Stimulated activated CD8-positive, alpha-beta memory T cell treated with anti-CD3 and anti-CD28 coated beads, Interleukin-7, amount 100 ng/mL, for 1 hour (primary cell): ENCODE measurements at places on chromosomes 6 and 20.
A peak's percentile ranks its signal among the peaks of the same experiment; 100 is the strongest.

DNA sequence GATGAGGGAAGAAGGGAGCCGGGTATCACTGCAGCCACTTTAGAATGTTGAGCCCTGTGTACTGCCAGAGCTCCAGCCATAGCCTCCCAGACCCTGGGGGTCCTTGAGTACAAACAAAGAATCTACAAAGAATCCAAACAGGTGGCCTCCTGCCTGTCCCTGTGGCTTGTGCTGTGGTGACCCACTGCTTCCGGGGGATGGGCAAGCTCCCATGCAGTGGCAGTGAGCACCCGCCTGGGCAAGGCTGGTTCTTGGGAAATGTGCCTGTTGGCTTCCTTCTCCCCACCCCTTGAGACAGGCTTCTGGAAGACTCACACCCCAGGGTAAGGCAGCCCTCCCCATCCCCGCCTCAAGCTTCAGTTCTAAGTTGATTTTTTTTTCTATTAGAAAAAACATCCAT, 13.9 kb downstream of the SIRPA start:
- no peak for DNase-seq

- DNase-seq, result no peak
Observed at GRCh38 chr20:44188752-44189151, 1.8 kb upstream of the JPH2 start.

DNA sequence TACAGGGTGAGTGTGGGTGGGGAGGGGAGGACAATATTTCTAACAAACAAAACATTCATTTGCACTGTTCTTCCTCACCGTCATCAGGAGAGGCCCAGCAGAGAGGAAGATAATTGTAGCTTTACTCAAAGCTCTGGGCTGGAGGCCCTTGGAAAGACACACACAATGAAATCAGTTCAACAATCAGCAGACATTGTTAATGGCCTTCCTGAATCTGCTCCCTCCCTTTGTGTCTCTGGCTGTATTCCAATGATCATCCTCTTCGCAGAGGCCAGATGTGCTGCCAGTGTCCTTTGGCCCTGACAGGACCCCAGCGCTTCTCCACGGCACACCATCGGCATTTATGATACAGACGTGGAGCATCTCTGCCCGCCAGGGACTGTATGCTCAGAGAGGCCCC, 44.6 kb upstream of the LRFN2 start:
- DNase-seq, result no peak

GRCh38 chr20:24790746-24791283, 158.3 kb upstream of the CST7 start:
- DNase-seq, result no peak

DNA sequence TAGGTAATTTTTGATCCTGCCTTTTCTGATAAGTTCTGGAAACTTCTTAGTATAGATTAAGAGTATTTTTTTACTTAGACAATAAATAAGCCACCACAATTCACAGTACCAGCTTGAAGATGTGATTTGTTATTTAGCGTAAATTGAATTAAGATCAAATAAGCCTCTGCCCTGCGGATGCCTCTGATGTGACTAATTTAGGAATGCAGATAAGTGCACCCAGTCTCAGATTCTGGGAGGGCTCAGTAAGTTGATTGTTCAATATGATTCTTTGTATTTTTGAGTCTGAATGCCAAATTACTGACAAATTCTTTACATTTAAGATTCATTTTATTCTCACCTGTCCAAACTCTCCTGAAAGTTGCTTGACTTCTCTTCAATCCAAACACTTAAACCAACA, 147.5 kb downstream of the THBS2 start:
- DNase-seq, result no peak

- no peak for DNase-seq
Observed at GRCh38 chr6:24549674-24550353, 55.0 kb downstream of the ALDH5A1 start.

DNA sequence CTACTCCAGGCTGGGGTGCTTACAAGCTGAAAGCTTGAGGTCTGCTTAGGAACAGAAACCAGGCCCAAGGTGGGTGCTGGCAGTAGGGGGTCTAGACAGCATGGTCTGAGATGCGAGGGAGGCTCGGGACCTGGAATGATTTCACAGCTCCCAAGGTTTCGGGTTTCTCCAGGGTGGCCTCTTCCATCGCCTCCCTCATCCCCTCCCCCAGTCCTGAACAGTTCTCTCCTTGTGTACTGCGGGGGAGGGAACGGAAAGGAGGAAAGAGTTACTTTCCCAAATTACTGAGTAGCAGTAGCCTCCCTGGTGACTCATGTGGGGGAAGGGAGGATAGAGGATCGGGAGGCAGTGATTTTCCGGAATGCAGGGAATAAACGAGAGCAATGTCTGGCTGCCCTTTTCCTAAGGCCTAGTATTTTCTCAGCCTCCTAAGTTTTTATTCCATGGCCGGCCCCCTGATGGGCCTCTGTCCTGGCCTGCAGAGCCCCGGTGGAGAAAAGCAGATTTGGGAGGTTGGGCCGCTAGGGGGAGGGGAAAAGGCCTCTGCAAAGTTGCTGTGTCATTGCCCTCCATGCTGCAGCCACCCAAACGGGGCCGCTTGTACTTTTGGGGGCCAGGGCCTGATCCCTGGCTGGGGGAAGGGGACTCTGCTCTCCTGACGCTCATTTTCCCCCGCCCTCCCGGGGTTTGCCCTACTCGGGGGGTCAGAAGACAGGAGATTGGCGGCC, 1.5 kb downstream of the BRD2 start:
- no peak for DNase-seq

DNA sequence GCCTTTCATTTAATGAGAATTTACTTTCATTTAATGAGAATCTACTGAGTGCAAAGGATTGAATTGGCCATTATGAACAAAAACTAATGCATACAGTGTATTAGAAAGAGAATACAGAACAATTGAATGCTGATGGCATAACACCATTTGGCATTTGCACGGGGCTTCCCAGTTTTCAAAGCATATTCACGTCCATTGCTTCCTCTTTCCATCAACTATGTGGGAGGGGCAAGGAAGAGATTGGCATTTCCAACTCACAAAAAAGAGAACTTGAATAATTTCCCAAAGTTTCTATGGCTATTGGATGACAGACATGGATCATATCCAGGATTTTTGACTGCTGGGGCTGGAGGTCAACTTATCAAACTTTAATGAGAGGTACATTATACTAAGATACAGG, 23.2 kb upstream of the ARG1 start:
- no peak for DNase-seq

DNA sequence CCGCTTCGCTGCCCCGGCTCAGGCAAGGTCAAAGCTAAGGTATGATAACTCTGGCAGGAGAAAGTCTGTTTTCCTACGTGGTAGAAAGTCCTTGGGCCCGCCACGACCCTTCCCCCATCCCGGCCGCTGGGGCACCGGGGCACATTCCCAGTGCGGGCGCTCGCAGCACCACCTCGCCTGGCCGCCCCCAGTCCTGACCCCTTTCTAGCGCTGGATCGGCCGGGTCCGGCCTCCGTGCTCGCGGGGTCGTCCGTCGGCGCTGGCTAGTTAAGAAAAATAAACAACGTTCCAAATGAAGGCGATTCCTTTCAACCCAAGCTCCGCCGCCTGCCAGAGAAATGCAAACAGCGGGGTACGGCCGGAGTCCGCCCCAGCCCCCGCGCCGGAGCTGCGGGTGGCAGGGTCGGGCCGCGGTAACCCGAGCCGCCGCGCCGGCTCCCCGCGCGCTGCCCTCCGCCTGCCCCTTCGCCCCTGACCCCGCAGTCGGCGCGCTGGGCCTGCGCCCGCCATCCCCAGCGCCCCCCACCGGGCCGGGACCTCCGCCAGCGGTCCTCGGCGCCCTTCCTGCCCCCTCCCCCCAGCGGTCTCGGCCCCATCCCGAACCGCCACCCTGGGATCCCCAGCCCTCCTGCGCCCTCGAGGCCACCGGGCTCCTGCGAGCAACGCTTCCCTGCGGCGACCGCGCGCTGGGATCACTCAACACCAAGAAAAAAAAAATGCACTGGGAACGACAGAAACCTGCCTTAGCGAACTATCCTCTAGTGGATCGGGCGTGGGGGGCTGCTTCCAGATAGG, 37.6 kb downstream of the NCR2 start:
- DNase-seq, result no peak

GRCh38 chr6:144123421-144123820, 26.9 kb upstream of the STX11 start:
- no peak for DNase-seq

DNA sequence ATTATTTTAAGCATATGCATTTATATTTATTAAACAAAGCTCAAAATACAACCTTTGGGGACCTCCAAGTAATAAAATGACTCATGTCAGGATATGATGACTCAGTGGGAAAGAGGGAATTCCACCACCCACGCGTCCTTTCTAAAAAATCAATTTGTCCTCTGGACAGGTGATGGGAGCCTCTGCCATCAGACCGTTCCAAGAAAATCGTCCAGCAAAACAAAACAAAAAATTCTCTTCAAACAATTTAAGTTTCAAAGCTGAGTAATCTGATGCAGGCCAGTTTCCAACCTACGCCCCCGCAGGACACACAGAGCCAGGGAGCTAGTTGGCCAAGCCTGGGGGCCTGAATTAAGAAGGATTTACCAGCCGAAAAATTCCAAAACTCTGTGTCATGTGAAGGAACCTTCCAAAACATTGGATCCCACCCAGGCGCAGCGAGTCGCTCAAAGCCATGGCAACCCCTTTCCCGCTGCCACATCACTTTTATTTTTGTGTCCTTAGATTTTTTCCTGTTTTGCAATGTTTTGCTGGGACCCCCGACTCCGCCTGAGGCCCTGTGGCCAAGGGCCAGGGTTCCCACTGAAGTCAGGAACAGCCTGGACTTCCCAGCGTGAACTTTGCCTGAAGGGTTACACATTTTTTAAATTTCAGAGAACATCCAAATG, 95.3 kb downstream of the NFATC2 start:
- DNase-seq, result no peak

DNA sequence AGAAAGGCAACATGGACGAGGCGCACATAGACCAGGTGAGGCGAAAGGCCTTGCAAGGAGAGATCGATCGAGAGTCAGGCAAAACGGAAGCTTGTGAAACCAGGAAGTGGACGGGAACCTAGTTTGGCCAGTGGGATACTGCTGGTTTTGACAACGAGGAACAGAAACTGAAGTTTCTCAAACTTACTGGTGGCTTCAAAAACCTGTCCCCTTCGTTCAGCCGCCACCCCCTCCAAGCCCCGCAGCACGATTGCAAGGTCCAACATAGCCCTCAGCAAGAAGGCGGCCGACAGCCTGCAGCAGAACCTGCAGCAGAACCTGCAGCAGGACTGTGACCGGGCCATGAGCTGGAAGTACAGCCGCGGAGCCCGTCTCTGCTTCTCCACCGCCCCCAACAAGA, 238.0 kb downstream of the KHDC1L start:
- DNase-seq, result no peak

GRCh38 chr20:6626805-6627204, 140.7 kb upstream of the BMP2 start:
- DNase-seq, result no peak

GRCh38 chr6:2841264-2842138, at the start of gene SERPINB1:
TSS of gene SERPINB1 (minus strand) at chr6:2841863. CDS start at chr6:2840586, 1,277 bp downstream.
- DNase-seq, result peak; percentile 50

- DNase-seq, result no peak
Observed at GRCh38 chr6:49205526-49205925, 257.5 kb downstream of the MMUT start.

GRCh38 chr20:8505476-8506200, 373.6 kb downstream of the PLCB1 start:
- no peak for DNase-seq

- DNase-seq, result no peak
Observed at GRCh38 chr20:34389206-34389953, 26.3 kb downstream of the ITCH start.

DNA sequence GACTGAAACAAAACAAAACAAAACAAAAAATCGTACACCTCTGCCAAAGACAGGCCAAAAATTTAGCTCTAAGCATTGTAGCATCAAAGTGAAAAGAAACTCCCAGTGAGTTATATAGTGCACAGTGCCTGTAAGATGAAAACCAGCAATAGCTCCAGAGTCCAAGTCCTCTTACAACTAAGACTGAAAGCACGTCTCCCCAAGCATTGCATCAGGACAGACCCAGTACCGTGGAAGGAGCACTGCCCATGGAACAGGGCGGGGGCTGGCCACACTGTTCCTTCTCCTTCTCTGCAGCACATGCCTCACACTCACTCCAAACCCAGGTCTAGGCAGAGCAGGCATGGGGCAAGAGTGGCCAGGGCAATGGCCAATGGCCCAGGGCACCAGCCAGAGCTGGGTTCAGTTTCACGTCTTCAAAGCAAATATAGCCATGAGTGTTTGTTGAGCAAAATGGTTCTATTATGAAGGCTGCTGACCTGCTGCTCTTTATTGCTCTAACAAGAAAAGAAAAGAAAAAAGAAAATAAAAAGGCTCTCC, 72.2 kb upstream of the PBOV1 start:
- DNase-seq, result no peak

GRCh38 chr6:1135726-1136414, 176.0 kb upstream of the FOXQ1 start:
- no peak for DNase-seq

DNA sequence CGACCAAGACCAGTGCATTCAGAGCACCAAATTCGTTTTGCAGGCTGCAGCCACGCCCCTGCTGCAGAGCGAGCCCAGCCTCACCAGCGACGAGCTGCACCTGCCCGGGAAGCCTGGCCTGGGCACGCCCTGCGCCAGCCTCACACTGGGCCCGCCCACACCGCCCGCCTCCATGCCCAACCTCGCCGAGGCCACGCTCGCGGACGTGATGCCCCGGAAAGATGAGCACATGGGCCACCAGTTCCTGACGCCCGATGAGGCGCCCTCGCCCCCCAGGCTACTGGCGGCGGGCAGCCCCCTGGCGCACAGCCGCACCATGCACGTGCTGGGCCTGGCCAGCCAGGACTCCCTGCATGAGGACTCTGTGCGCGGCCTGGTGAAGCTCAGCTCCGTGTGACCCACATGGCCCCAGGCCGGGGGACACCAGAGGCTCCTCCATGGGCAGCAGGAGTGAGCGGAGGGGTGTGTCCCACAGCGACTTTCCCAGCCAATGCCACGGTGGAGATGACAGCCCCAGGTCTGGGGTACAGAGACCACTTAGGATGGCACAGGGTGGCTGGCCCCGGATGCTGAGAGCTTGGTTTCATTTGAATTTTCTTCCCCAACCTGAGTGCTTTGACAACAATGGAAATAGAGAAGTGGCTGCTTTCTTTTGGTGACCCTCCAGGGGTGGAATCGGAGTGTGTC, 150.2 kb upstream of the SNX9 start:
- DNase-seq, result no peak

- DNase-seq, result no peak
Observed at GRCh38 chr6:148240461-148240840, 102.2 kb upstream of the SASH1 start.

DNA sequence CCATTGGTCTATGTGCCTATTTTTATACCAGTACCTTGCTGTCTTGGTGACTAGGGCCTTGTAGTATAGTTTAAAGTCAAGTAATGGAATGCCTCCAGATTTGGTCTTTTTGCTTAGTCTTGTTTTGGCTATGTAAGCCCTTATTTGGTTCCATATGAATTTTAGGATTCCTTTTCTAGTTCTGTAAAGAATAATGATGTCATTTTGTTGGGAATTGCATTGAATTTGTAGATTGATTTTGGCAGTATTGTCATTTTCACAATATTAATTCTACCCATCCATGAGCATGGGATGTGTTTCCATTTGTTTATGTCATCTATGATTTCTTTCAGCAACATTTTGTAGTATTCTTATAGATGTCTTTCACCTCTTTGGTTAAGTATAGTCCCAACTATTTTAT, 96.4 kb upstream of the PAK5 start:
- DNase-seq, result no peak
